ENCODE measurements at places on chromosomes 6 and 20. TPM values are rescaled to one million over a fixed set of nuclear protein-coding genes. Genes with fewer than 3 reads are reported as not detected.

The TMEM200A gene
- 4.9 TPM for total RNA-seq

DNA sequence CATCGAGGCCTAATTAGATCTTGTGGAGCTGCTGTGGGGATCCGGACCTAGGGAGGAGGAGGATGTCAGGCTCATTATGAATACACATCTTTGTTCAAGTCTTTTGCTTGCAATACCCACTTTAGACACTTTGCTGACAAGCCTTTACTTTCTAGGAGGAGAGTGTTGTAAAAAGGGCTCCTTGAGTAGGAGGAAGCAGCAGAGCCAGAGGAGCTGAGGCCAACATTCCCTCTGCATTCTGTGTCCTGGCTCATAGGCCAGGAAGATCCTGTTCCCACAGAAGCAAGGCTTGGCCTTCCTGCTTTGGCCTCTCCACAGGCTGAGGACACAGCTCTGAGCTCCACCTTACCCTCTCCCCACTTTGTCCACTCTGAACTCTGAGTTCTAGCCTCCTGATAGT, 67.1 kb downstream of the TPD52L1 start:
- no peak overlapping the region for H3K27ac ChIP-seq
- no peak for DNase-seq
- no peak overlapping the region for H3K4me3 ChIP-seq
- H3K36me3 ChIP-seq = no peaks in the 10 kb centered on the region

The REM1 gene
- total RNA-seq = not detected

DNA sequence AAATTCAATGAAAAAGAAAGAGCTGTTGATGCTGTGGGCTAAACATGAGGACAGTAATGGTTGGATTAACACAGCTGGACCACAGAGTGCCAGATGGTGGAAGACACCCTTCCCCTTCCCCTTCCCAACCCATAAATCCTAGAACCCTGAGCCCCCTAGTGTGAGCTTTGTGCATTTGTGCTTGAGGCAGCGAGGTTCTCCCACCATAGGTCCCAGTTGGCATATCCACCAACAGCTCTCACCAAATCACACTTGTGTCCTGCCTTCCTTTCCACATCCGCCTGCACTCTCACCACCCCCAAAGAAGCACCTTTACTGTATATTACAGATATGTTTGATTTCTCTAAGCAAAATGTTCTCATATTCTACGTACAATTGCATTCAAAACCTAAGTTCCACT, 32.8 kb upstream of the HBS1L start:
- H3K27me3 ChIP-seq = no peaks in the 10 kb centered on the region
- no peak overlapping the region for H3K4me3 ChIP-seq
- DNase-seq = no peak
- peaks cover 11% of the 10 kb centered on the region for H3K4me1 ChIP-seq
- no peak overlapping the region for H3K27ac ChIP-seq
- no peaks in the 10 kb centered on the region for H3K36me3 ChIP-seq

The MATN4 gene
- total RNA-seq = 6.4 TPM

The TBPL1 gene
- total RNA-seq = 13.4 TPM

GRCh38 chr6:2715737-2716136, 35.0 kb downstream of the MYLK4 start:
- H3K27ac ChIP-seq = no peak overlapping the region
- no peak overlapping the region for H3K4me3 ChIP-seq
- H3K27me3 ChIP-seq = no peaks in the 10 kb centered on the region
- no peaks in the 10 kb centered on the region for H3K4me1 ChIP-seq
- H3K36me3 ChIP-seq = no peaks in the 10 kb centered on the region

The CST2 gene
- not detected for total RNA-seq

The DEFB124 gene
- total RNA-seq = not detected

GRCh38 chr6:20569000-20569610, 34.8 kb downstream of the CDKAL1 start:
- no peak overlapping the region for H3K27ac ChIP-seq
- peaks cover 4% of the 10 kb centered on the region for H3K4me1 ChIP-seq
- no peak for DNase-seq
- H3K36me3 ChIP-seq = no peaks in the 10 kb centered on the region
- H3K4me3 ChIP-seq = no peak overlapping the region

GRCh38 chr6:163579111-163579879, 164.8 kb downstream of the QKI start:
- no peak for DNase-seq
- no peaks in the 10 kb centered on the region for H3K4me1 ChIP-seq
- H3K4me3 ChIP-seq = no peak overlapping the region
- no peaks in the 10 kb centered on the region for H3K27me3 ChIP-seq
- peaks cover 4% of the 10 kb centered on the region for H3K36me3 ChIP-seq

GRCh38 chr20:62308102-62308822, 5.5 kb downstream of the ADRM1 start:
- H3K27ac ChIP-seq = no peak overlapping the region
- H3K27me3 ChIP-seq = no peaks in the 10 kb centered on the region
- DNase-seq = no peak
- peaks cover 9% of the 10 kb centered on the region for H3K36me3 ChIP-seq
- peaks cover 8% of the 10 kb centered on the region for H3K4me1 ChIP-seq

- no peak for DNase-seq
- H3K4me3 ChIP-seq = no peak overlapping the region
- no peaks in the 10 kb centered on the region for H3K27me3 ChIP-seq
- no peak overlapping the region for H3K27ac ChIP-seq
- H3K4me1 ChIP-seq = no peaks in the 10 kb centered on the region
Measured at GRCh38 chr20:35648836-35649235, 15.9 kb downstream of the CPNE1 start.

GRCh38 chr20:49989234-49990065, 6.7 kb downstream of the SNAI1 start:
- no peaks in the 10 kb centered on the region for H3K27me3 ChIP-seq
- no peak for DNase-seq
- H3K27ac ChIP-seq = no peak overlapping the region
- no peaks in the 10 kb centered on the region for H3K36me3 ChIP-seq
- no peak overlapping the region for H3K4me3 ChIP-seq

GRCh38 chr20:47007826-47008655, 113.4 kb downstream of the EYA2 start:
- H3K27me3 ChIP-seq = no peaks in the 10 kb centered on the region
- H3K4me1 ChIP-seq = no peaks in the 10 kb centered on the region
- H3K36me3 ChIP-seq = no peaks in the 10 kb centered on the region
- no peak for DNase-seq

DNA sequence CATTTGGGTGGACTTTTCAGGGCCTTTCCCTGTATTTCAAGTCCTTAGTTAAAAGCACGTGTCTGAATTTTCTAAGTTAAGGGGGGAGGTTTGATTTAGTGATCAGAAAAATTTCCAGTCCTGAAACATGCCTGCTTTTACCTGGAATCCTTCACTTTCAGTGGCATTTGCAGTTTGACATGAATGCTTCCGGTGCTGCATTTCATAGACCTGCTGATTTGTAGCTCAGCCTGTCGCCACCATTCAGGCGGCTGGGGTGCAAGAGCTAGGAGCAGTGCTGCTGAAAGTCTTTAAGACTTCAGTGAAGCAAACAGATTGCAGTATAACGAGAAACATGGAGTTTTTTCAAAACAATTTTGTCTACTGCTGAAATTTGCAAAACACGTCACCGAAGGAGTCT, 14.0 kb downstream of the RPS6KA2 start:
- no peak overlapping the region for H3K4me3 ChIP-seq
- no peaks in the 10 kb centered on the region for H3K36me3 ChIP-seq
- no peaks in the 10 kb centered on the region for H3K27me3 ChIP-seq
- DNase-seq = no peak
- no peak overlapping the region for H3K27ac ChIP-seq
- H3K4me1 ChIP-seq = no peaks in the 10 kb centered on the region

DNA sequence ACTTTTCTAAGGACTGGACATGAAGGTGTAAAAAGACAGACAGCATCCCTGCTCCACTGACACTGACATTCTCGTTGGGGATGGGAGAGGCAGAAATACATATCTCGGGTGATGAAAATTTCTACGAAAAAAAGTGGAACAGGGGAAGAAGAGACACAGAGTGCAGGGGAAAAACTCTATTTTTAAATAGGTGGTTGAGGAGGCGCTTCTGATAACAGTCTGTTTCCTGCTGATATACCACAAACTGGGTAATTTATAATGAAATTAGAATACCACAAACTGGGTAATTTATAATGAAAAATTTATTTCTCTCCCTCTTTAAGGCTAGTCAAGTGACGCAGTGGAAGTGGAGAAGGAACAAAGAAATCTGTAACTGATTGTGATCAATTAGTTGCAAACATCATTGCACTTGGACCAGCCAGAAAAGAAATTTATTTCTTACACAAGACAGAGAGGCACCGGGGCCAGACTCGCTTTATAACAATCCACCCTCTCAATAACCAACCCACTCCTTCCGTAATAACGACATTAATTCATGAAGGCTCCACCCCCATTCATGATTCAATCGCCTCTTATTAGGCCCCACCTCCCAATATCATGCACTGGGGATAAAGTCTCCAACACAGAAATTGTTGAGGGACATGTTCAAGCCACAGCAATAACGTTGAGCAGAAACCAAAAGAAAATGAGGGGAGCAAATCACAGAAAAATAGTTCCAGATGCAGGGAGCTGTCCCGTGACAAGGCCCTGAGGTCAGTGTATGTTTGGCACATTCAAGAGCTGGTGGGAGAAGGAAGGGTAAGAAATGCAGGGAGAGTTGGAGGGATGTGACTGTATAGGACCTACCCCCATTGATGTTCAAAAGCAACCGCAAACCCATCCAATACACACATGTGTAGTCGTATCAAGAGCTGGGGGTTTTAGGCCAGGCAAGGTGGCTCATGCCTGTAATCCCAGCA, 6.6 kb upstream of the SRSF6 start:
- H3K36me3 ChIP-seq = no peaks in the 10 kb centered on the region
- H3K27ac ChIP-seq = no peak overlapping the region
- H3K27me3 ChIP-seq = no peaks in the 10 kb centered on the region
- H3K4me3 ChIP-seq = no peak overlapping the region
- H3K4me1 ChIP-seq = no peaks in the 10 kb centered on the region

DNA sequence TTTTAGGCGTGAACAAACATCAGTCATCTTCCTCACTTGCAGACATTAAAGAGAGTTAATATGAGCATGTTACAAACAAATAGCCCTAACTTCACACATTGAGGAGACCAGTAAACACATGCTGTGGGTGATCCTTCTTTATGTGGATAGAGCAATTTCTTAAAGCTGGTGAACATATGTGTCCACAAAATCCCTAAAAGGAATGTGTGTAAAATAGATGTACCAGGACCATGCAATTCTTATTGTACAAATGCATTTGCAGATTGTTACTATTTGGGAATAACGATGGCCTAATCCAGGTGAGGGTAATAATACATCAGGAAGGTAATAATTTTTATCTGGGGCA, 228.9 kb downstream of the ALDH8A1 start:
- H3K4me3 ChIP-seq = no peak overlapping the region
- H3K4me1 ChIP-seq = peaks cover 20% of the 10 kb centered on the region
- DNase-seq = no peak
- H3K27ac ChIP-seq = no peak overlapping the region

Measured in pancreas (tissue), 10 donors.